Left ventricle myocardium inferior (tissue), 1 donor: ENCODE measurements at places on chromosomes 7 and 10. TPM values are rescaled to one million over a fixed set of nuclear protein-coding genes. Genes with fewer than 3 reads are reported as not detected.

FBXO24 gene
- 0.25 TPM for total RNA-seq

DNA sequence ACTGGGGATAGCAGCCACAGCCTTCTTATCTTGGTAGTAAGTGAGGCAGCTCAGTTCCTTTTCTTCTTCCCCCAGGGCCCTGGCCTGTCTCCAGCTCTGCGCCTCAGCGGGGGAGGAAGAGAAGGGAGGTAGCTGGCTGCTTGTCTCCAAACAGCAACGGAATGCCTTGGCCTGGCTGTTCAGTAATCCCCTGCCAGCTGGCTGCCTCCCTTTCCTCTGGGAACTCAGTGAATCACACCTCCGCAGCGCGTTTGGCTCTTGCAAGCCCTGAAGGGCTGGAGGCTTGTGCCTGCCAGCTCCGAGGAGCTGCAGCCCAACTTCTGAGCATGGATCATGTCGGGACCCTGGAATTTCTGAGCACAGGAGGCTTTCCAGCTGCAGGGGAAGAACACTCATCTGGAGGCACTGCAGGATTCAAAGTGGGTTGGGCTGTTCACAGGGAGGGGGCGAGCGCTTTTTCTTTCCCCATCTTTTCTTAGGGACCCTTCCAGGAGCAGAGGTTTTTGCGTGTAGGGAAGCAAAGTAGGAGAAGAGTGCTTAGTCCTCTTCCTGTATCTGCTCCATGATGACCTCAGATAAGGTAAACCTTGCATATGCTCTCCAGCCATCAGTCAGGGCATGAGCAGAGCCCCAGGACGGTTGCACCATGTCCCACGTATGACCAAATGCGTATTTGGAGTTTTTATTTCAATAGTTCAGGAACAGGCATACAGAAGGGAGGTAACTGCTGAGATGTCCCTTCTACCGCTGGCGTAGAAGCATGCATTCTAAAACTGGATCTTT lies 253.2 kb upstream of the INHBA start:
- DNase-seq = peak; percentile 95

- no peak for DNase-seq
These were observed 1.6 kb downstream of the EMX2 start for GRCh38 chr10:117544004-117544701.

- DNase-seq = no peak
These were observed 7.7 kb upstream of the SCART1 start for GRCh38 chr10:133445751-133446708.

DNA sequence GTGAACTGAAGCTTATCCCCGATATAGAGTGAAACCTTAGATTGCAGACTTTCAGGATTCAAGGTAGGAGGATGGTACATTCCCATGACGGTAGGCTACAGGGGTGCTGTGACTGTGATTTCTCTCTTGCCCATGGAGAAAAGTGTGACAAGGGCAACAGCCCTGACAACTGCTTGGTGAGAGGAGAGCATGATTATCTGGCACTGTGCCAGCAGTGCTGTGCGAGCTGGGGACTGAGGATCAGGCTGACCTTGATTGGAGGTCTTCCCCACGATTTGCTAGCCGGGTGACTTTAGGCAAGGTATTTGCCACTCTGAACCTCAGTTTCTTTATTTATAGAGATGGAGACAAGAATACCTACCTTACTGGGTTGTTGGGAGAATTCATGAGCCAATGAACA lies 229.5 kb downstream of the PTEN start:
- DNase-seq = peak; percentile 50

DNA sequence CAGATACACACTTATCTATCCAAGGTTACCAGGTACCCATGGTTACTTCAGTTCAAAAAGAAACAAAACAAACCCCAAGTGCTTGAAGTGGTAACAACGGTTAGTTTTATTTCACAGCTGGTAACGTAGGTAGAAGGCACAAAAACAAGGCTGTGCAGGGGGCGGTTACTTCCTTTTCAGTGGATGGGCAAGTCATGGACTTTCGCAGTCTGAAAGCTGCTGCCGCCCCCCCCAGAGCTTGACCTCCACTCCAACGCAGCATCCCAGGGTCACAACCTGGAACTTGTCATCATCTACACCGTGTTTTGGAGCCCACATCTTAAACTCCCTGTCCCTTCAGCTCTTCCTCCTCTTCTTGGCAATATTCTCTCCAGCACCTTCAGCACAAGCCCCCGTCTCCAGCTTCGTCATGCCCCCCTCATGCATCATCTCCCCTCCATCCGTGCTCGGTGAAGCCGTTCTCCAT lies 181.2 kb upstream of the ITGB1 start:
- no peak for DNase-seq

GRCh38 chr10:49167425-49168170 lies 20.6 kb downstream of the TMEM273 start:
- DNase-seq = no peak
